Calu3 (cell line): ENCODE measurements at places on chromosomes 7 and 10. TPM values are rescaled to one million over a fixed set of nuclear protein-coding genes. Genes with fewer than 3 reads are reported as not detected.

DNA sequence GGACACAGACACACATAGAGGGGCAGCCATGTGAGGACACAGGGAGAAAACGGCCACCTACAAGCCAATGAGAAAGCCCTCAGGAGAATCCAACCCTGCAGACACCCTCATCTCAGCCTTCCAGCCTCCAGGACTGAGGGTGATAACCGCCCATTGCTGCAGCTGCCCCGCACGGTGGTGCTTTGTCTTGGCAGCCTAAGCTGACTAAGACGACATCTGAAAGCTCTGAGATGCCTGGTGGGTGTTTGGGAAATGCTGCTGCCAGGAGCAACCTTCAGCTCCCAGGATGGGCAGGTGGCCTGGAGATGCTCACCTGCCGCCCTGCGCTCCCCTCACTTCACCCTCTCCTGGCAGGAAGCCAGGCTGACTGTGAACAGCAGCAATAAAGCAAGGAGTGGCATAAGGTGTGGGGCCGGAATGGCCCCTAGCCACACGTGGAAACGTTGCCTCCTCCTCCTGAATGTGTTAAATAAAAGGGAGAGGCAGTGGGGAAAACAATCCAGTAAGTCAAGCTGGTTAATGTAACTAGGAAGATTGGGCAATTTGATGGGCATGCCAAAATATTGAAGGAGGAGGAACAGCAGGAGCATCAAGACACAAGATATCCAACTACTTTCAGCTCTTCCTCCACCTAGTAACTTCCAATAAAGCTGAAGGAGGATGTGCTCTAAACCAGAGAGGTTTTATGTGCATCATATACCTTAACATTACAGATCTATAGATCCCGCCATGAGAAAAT is 121.5 kb downstream of the TNS3 start:
- H3K36me3 ChIP-seq, result no peaks in the 10 kb centered on the region
- peaks cover 4% of the 10 kb centered on the region for H3K4me1 ChIP-seq
- H3K27me3 ChIP-seq, result no peaks in the 10 kb centered on the region
- no peak for DNase-seq
- no peak overlapping the region for H3K4me3 ChIP-seq
- H3K27ac ChIP-seq, result no peak overlapping the region

- no peak overlapping the region for H3K27ac ChIP-seq
- DNase-seq, result no peak
- no peaks in the 10 kb centered on the region for H3K36me3 ChIP-seq
- no peaks in the 10 kb centered on the region for H3K27me3 ChIP-seq
- H3K4me3 ChIP-seq, result no peak overlapping the region
- no peaks in the 10 kb centered on the region for H3K4me1 ChIP-seq
These were observed 343.0 kb downstream of the GLRX3 start for GRCh38 chr10:130479146-130479545.

DNA sequence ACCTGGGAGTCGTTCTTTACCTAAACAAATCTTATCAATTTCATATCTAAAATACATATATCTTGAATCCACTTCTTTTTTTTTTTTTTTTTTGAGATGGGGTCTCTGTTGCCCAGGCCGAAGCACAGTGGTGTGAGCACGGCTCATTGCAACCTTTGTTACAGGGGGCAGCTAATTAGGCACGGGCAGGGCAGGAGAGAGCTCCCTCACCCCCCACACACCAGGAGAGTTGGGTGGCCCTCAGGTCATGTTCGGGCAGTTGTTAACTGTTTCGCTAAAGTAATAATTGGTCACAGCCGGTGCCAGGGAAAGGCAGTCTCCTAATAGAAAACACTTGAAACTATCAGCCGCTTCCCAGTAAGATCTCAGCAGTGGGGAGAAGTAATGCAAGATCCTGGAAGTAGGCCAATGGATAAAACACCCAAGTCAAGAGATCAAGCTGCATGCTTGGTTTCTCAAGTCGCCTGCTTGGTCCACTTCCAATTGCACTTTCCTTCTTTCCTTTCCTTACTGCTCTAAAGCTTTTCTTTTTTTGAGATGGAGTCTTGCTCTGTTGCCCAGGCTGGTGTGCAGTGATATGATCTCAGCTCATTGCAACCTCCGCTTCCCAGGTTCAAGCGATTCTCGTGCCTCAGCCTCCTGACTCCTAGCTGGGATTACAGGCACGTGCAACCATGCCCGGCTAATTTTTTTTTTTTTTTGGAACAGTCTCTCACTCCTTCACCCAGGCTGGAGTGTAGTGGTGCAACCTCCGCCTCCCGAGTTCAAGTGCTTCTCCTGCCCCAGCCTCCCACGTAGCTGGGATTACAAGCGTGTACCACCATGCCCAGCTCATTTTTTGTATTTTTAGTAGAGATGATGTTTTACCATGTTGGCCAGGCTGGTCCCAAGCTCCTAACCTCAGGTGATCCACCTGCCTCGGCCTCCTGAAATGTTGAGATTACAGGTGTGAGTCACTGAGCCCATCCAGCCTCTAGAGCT is 21.3 kb upstream of the EFCAB10 start:
- H3K36me3 ChIP-seq, result no peaks in the 10 kb centered on the region
- H3K4me1 ChIP-seq, result no peaks in the 10 kb centered on the region
- H3K27ac ChIP-seq, result no peak overlapping the region
- no peak overlapping the region for H3K4me3 ChIP-seq
- DNase-seq, result no peak

DNA sequence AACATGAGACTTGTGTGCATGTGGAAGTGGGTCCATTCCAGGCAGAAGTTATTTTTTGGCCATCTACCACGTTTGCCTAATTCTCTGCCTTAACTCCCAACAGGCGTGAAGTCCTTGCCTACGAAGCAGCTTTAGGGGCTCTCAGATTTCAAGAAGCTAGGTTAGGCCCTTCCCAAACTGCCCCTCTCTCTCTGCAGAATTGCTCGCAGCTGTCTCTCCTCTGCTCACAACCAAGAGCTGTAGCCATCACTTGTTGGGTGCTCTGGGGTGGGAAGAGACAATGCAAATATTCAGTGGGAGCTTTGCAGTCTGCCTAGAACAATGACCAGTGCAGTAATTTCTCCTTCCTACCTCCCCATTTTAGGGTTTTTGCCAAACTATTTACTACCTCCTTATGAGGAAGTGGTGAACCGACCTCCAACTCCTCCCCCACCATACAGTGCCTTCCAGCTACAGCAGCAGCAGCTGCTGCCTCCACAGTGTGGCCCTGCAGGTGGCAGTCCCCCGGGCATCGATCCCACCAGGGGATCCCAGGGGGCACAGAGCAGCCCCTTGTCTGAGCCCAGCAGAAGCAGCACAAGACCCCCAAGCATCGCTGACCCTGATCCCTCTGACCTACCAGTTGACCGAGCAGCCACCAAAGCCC is 24.9 kb downstream of the CYP17A1 start:
- H3K27me3 ChIP-seq, result no peaks in the 10 kb centered on the region
- no peaks in the 10 kb centered on the region for H3K36me3 ChIP-seq
- no peaks in the 10 kb centered on the region for H3K4me1 ChIP-seq

- no peak overlapping the region for H3K4me3 ChIP-seq
- no peaks in the 10 kb centered on the region for H3K4me1 ChIP-seq
- no peak for DNase-seq
- H3K36me3 ChIP-seq, result no peaks in the 10 kb centered on the region
- H3K27ac ChIP-seq, result no peak overlapping the region
- H3K27me3 ChIP-seq, result no peaks in the 10 kb centered on the region
These were observed 24.6 kb downstream of the TBXAS1 start for GRCh38 chr7:139853506-139854123.

DNA sequence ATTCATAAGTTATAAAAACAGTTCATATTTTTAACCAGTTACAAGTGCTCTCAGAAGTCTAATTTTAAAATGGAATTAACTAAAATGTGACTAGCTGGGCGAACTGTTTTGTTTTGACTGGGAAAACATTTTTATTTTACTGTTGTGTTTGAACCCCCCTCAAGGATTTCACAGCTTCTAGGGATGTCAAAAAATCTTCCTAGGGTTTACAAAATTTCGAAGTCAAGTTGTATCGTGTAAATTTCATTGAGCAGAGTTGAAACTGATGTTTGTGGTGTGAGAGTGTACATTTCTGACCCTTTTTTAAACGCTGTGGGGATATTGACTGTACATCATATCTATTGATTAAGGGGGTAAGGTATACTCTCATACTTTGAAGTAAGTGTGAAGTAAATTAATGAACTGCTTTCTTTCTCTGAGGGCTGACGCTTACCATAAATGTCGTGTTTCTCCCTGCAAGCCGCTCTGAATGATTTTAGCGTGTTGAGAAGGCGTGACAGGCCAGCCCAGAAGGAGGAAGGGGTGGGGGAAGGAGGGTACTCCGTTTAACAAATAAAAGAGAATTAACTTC is 1.8 kb upstream of the SP8 start:
- peaks cover 98% of the 10 kb centered on the region for H3K27me3 ChIP-seq
- peaks cover 38% of the 10 kb centered on the region for H3K4me1 ChIP-seq
- DNase-seq, result no peak
- no peak overlapping the region for H3K4me3 ChIP-seq

GRCh38 chr7:50281680-50282445 is 22.7 kb upstream of the IKZF1 start:
- no peaks in the 10 kb centered on the region for H3K36me3 ChIP-seq
- H3K27me3 ChIP-seq, result peaks cover 86% of the 10 kb centered on the region
- H3K4me1 ChIP-seq, result no peaks in the 10 kb centered on the region
- DNase-seq, result no peak
- no peak overlapping the region for H3K4me3 ChIP-seq
- no peak overlapping the region for H3K27ac ChIP-seq

- peaks cover 67% of the 10 kb centered on the region for H3K4me1 ChIP-seq
- H3K27me3 ChIP-seq, result no peaks in the 10 kb centered on the region
- no peak for DNase-seq
- H3K4me3 ChIP-seq, result no peak overlapping the region
- peak overlapping the region; percentile 97 for H3K27ac ChIP-seq
These were observed 9.0 kb downstream of the SPOCK2 start for GRCh38 chr10:72079356-72079755.

DNA sequence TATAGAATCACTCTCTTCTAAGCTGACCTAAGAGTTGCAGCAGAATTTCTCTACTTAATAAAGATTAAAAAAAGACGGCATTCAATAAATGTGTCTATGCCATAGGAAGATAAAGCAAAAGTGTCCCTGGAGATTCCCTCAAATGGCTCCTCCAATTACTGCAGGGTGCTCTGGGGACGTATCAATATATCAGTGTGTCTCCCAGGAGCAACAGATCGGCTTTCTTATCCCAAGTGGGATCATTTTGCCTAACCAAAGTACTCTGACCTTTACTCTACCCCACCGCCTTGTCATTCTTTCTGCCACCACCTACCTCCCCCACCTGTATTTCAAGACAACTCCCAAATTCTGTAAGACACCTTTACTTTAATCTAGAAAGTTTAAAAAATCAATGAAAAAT is 202.0 kb upstream of the SEMA3C start:
- no peak overlapping the region for H3K4me3 ChIP-seq
- H3K36me3 ChIP-seq, result no peaks in the 10 kb centered on the region
- H3K27ac ChIP-seq, result no peak overlapping the region
- H3K27me3 ChIP-seq, result no peaks in the 10 kb centered on the region
- no peaks in the 10 kb centered on the region for H3K4me1 ChIP-seq

GRCh38 chr10:48576501-48576900 is 28.4 kb downstream of the ARHGAP22 start:
- no peaks in the 10 kb centered on the region for H3K4me1 ChIP-seq
- H3K4me3 ChIP-seq, result no peak overlapping the region
- H3K27me3 ChIP-seq, result peaks cover 88% of the 10 kb centered on the region
- H3K36me3 ChIP-seq, result no peaks in the 10 kb centered on the region

DNA sequence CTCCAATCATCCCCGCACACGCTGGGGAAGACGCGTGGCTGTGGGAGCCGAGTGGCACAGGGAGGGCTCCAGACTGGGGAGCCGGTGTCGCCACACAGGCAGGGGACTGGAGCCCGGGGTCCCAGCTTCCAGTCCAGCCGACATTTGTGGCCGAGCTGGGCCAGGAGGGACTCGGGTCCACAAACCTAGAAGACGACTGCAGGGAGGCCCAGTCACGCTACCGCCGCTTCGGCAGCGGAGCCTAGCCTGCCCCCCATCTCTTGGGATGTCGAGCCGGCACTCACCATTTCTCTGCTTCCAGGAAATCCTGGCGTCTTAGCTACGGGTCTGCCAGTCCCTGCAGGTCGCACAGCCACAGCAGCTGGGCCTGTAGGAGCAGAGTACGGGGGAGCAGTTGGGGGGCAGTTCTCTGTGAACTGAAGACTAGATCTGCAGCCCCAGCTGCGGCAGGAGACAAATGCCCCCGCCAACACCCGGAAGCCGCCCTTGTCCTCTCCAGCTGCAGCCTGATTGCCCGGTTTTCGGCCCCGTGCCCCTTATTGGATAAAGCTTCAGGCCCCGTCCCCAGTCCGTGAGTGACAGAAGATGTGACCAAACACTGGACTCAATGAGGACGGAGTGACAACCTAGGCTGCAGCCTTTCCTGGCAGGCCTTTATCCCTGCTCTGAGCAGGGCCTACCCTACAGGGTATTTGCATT is 270.7 kb downstream of the ZNF33B start:
- H3K36me3 ChIP-seq, result no peaks in the 10 kb centered on the region
- H3K4me3 ChIP-seq, result no peak overlapping the region
- H3K27ac ChIP-seq, result no peak overlapping the region
- no peaks in the 10 kb centered on the region for H3K27me3 ChIP-seq

DNA sequence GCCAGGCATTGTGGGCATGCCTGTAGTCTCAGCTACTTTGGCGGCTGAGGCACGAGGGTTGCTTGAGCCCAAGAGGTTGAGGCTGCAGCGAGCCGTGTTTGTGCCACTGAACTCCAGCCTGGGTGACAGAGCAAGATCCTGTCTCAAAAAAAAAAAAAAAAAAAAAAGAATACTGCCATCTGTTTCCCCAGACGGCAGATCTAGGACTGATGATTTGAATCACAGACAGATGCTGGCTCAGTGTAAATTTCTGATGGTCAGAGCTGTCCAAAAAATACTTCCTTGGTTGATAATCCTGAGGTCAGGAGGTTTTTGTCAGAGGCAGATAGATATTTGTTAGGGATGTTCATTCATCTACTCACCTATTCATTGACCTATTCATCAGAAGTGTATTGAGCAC is 130.7 kb downstream of the REEP3 start:
- no peak for DNase-seq
- H3K4me3 ChIP-seq, result no peak overlapping the region
- H3K36me3 ChIP-seq, result no peaks in the 10 kb centered on the region
- H3K4me1 ChIP-seq, result no peaks in the 10 kb centered on the region

The MUC3A gene
- total RNA-seq, result 6.3 and 12.7 TPM in 2 replicates

The AKR1C3 gene
- total RNA-seq, result 177 and 181 TPM in 2 replicates

The P4HA1 gene
- 20.3 and 20.9 TPM in 2 replicates for total RNA-seq

The STK17A gene
- 35.9 and 53.5 TPM in 2 replicates for total RNA-seq

The PDGFA gene
- total RNA-seq, result 4.5 and 6.4 TPM in 2 replicates

The IFRD1 gene
- 38.8 and 44.6 TPM in 2 replicates for total RNA-seq

The CADPS2 gene
- 14.1 and 16.4 TPM in 2 replicates for total RNA-seq
